ENCODE measurements at places on chromosomes 11 and 22.

GRCh38 chr11:47768101-47768612 is 1.0 kb upstream of the FNBP4 start:
- no peak for DNase-seq

- no peak for DNase-seq
Observed at GRCh38 chr22:35452351-35452781, 52.4 kb downstream of the MCM5 start.

GRCh38 chr11:121659811-121660210 is 207.0 kb upstream of the SORL1-AS1 start:
- DNase-seq: no peak

GRCh38 chr11:95697614-95698408 is 91.8 kb downstream of the FAM76B start:
- DNase-seq: no peak

DNA sequence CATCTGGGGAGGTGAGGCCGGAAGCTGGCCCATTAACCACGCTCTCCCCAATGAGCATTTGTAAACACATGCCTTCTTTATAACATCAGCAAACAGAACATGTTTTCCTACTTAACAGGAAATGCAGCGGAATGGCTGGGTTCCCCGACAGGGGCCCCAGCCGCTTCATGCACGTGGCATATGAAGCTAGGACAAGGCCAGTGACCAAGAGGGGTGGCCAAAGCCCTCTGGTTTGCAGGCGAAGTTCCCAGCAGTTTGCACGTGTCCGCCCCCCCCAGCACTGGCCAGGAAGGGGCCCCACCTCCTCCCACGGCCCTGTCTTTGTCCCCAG is 38.7 kb upstream of the LINC01488 start:
- no peak for DNase-seq

- DNase-seq: no peak
Observed at GRCh38 chr22:45961679-45962433, 15.1 kb downstream of the WNT7B start.

- DNase-seq: no peak
Observed at GRCh38 chr11:116317212-116317611, 455.6 kb downstream of the BUD13 start.

GRCh38 chr11:1505480-1505879 is 18.9 kb upstream of the MOB2 start:
- no peak for DNase-seq

DNA sequence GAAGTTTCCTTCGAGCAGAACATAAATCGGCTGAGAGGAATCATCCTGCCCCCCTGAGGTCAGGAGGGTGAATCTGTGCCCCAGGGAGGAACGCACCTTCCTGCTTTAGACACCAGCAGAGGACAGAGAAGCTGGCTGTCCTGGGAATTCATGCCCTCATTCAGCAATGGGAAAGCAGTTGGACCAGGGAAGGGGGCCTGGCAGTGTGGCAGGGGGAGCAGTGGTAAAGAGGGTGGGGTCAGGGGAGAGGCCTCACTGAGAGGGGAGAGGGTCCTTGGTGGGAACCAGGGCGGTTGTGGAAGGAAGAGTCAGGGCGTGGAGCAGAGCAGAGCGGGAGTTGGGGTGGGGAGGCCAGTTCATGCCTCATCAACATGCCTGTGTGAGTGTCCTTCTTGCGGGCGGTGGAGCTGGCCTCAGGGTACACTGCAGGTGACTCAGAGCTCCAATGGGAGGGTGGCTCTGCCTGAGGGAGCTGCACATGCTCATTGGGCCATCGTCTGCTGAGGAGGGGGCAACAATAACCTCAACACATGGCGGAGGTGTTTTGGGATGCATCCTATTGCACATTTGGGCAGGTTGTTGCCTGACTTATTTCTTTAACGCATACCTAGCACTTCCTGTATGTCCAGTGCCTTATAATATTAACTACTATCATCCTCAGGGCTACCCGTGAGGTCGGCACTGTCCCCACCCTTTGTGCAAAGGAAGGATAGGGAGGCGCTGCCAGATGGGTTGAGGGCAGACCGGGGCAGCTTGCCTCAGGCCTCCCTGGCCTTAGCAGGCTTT is 23.2 kb downstream of the MED15 start:
- DNase-seq: no peak

DNA sequence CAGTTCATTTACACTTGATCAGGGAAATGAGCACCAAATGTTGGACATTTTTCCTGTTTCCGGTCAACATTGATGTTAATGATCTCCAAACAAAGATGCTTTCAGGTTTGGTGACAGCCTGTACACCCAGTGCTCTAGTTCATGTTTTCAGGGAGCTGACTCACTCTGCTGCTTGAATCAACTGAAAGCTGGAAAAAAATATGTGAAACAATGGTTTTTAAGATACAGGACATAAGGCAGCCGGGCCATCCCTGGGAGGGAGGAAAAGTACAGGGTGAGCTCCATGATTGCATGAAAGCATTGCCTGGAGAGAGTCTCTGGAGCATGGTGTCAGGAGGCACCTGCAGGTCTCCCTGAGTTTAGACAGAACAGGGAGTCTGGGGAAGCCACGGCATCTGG is 259.6 kb downstream of the TBC1D22A start:
- DNase-seq: no peak

GRCh38 chr11:76234021-76234415 is 27.7 kb upstream of the WNT11 start:
- no peak for DNase-seq

DNA sequence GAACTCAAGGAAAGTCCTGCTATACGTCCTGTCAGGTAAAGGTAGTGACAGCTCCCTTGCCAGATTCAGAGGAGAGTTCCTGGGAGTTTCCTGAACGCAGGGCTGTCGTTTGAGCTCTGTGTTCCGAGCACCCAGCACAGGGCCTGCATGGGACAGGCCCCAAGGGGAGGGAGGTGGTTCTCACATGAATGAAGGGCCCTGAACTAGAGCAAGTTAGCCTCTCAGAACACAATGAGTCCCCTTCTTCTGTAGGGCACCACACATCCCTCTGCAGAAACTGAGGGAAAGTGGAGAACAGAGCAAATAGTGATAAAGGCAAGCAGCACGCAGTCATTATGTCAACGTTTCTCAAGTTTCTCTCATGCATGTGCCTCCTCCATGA is 35.3 kb downstream of the NEU3 start:
- no peak for DNase-seq

DNA sequence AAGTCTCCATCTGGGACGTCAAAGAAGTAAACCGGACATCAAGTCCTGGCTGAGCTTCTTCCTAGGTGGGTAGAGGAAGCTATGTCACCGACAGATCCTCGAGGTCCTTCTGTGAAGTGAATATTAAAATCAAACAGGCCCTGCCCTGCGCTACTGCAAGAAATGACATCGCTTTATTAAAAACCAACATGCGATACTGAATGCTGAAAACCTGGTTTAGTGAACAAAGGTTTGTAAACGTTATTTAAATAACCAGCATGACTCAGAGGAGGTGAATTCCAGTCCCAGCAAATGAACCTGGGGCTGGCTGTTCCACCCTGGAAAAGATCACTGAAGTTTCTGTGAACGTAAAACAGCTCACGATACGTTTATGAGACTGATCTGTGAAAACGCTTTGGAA is 645 bp downstream of the RTCB start:
- peak; percentile 7 for DNase-seq

GRCh38 chr11:130151196-130151595 is 8.4 kb upstream of the ST14 start:
- no peak for DNase-seq

- no peak for DNase-seq
Observed at GRCh38 chr11:26860895-26861294, 133.0 kb upstream of the FIBIN start.

- DNase-seq: no peak
Observed at GRCh38 chr11:113833151-113833550, 42.2 kb downstream of the USP28 start.

DNA sequence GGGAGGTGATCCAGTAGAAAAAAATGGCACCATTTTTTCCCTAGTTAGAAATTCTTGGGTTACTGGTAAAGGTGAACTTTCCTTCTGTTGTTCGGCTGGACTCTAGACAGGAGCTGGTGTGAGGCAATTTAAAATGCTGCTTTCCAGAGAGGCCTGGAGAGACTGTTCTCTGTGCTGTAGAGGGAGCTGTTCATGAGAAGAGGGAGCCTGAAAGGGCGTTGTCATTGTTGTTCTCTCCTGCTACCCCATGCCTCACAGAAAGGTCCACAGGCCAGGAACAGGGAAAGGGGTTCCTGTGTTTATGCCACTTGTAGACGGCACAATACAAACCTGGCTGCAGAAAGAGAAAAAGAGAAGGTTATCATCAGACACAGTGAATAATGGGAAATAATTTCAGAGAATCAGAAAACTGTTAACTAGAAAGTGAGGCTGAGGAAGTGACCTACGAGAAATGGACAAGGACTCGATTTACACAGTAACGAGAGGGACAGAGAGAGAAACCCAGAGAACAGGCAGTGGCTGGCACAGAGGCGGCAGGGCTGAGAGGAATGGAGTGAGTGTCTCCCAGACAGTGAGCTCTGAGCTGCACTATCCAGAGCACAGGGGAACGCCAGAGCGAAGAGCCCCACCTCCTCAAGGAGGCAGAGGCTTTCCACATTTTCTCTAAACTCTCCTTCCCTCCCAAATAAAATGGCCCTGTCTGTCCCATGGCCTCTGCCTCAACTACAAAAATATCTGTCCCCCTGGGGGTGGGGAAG is 109.2 kb downstream of the RRM1 start:
- no peak for DNase-seq

DNA sequence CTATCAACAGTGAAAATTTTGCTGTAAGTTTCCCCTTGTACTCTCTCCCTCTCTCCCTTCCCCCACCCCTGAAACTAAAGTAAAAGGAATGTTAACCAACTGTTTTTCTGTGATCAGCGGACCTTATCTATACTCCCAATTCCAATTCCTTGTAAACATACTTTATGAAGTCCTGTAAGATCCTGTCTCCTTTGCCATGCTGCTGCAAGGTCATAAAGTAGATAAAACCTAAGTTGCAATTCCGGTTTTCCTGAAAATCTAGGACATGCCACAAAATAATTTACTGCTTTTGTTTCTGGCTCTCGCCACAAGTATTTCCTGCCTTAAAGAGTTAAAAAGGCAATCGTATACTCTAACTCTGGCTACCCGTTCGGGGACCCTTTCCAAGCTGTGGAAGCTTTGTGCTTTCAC is 1469.0 kb downstream of the LRRC4C start:
- no peak for DNase-seq

DNA sequence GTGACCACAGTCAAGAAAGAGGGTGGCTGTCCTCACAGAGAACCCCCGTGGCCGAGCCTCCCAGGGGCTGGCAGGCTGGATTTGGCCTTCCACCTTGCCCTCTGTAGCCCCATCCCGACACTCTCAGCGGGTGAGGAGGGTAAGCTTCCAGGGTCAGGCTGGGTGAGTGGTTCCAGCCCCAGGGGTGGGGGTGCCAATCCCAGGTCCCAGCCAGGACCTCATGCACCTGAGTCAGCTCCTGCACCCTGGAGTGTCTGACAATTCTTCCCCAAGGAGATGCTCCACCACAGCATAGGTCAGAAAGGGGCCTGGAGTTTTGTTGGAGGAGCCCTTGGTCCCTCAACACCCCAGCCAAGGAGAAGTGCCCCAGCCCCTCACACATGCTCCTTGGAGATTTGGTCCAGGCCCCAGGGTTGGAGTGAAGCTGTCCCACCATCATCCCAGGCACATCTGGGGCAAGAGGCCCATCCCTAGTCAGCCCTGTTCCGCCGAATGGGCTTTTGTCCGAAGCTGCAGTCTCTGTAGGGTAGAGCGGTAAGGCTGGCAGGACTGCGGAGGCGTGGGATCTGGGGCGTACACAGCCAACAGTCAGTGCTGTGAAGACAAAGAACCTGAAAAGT is 8.4 kb downstream of the LINC01488 start:
- no peak for DNase-seq

DNA sequence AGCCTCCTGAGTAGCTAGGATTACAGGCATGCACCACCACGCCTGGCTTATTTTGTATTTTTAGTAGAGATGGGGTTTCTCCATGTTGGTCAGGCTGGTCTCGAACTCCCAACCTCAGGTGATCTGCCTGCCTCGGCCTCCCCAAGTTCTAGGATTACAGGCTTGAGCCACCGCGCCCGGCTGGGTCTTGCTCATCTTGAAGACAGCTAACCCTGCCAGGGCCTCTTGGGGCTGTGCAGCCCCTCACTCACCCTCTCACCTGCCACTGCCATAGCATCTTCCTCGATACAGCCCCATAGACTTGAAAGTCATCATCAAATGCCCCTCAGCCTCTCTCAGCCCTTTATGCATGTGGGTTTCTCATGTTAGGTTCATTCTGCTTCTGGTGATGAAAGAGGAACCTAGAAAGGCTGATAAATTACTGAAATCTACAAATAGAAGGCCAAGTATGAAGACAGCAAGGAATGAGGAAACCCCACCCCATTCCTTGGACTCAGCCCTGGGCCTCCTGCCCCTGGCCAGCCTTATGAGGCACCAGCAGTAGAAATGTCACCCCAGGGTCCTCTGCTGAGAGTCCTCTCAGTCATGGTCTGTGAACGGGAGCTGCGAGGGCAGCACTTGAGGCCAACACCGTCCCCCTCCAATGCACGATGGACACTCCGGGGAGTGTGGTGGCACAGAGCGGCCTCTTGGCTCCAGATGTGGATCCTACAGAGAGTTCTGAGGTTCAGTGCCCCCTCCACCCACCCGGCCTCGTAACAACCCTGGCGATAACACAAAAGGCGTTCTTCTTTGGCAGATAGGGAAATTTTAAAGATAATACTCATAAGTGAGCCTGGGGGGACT is 24.8 kb downstream of the SCGB1A1 start:
- no peak for DNase-seq

DNA sequence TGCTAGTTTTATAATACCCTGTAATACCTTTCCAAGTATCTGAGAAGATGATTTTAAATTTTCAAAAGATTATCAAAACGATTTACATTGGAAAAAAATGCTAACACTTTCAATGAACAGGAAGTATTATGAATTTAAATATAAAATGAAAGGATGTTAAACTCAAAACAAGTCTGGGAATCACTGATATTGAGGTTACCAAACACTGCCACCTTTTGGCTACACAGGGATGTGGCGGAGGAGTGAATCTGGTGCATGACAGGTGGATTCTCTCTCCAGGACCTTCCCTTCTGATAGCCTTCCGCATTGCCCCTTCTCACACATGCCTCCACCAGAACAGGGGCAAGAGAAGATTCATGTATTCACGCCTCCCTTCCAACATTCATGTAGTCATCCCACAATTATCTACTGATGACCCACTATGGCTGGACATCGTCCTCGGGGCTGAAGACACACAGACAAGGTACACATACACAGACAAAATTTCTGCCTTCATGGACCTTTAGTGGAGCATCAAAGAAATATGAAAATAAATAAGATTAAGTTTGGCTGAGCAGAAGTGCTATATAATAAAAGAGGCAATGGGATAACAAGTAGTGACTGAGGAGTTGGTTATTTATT is 34.7 kb downstream of the ATG16L2 start:
- no peak for DNase-seq

- DNase-seq: no peak
Observed at GRCh38 chr11:26510164-26510563, 61.9 kb downstream of the MUC15 start.

DNA sequence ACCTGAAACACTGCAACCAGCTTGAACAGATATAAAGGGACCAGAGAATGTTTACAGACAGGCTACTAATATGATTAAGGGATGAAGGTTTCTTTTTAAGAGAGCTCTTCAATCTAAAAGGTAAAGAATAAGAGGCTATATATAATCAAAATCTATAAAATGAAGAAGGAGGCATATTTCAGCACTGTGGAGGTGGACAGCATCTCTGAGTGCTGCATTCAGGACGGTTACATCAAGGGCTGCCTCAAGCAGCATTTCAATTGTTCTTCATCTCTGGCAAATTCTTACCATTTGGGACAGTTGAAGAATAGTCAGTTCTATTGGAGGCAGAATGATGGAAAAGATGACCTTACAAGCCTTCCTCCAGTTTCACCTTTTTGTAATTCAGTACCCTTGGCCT is 139.6 kb upstream of the LMO1 start:
- DNase-seq: no peak

All from stimulated activated naive CD4-positive, alpha-beta T cell treated with Interleukin-2 at 50 U/mL for 16 hours (primary cell).